ENCODE measurements at places on chromosomes 3 and 15.

- DNase-seq, result no peak
These were observed 72.3 kb upstream of the BNC1 start for GRCh38 chr15:83356501-83357399.

DNA sequence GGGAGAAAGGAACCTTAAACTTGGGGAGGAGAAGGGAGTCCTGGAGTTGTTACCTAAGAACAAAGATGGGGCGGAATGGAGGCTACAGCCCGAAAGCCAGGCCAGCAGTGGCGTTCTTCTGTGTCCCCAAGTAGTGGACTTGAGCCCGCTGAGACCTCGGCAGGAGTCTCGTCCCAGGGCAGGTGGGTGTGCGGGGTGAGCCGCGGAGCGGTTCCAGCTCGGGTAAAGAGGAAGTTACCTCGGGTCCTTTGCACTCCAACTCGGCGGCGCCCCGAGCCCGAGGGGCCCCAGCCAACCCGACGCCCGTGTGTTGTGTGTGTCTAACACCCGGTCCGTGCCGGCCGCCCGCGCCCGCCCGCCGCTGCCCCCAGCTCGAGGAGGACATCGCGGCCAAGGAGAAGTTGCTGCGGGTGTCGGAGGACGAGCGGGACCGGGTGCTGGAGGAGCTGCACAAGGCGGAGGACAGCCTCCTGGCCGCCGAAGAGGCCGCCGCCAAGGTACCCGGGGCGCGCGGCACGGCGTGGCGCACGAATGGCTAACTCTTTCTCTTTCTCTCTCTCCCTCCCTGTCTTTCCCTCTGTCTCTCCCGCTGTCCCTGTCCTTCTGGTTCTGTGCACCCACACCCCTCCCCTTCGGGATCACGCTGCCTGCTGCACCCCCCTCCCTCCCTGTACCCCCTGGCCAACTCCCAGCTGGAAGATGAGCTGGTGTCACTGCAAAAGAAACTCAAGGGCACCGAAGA lies 959 bp downstream of the TPM1 start:
- DNase-seq, result no peak

DNA sequence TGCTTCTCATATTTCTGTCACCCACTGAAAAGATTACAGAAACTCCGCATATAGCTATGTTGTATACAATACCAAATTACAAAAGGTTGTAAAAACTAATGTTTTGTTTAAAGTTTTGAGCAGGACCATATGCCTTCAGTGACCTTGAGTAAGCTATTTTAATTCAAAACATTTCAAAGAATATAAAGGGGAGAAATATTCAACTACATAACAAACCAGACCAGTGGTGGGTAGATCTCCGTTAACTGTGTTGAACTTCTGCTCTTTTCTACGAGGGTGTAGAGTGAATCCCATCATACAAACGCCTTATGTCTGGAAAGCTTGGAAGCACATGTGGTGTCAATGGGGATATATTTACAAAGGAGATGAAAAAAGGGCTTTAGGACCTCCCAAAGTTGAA lies 68.4 kb upstream of the NR2F2 start:
- no peak for DNase-seq

DNA sequence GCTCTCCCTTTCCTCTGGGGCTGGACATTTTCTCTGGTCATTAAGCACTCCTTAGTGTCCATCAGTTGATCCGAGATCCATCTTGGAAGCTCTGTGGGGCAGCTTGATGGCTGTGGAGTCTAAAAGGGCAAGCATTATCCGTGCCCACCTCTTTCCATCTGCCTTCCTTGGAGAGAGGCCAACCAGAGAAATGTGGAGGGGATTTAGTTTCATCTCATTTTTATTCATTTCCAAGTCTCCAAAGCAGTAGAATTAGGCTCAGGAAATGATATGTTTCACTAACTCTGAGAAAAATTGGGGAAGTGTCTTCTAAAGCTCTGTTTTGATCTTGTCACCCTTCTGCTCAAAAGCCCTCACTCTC lies 95.9 kb upstream of the KLHL25 start:
- DNase-seq, result no peak

GRCh38 chr3:192183109-192183508 lies 544.2 kb downstream of the FGF12 start:
- no peak for DNase-seq

- no peak for DNase-seq
These were observed 4.1 kb downstream of the VGLL3 start for GRCh38 chr3:86986671-86987420.

DNA sequence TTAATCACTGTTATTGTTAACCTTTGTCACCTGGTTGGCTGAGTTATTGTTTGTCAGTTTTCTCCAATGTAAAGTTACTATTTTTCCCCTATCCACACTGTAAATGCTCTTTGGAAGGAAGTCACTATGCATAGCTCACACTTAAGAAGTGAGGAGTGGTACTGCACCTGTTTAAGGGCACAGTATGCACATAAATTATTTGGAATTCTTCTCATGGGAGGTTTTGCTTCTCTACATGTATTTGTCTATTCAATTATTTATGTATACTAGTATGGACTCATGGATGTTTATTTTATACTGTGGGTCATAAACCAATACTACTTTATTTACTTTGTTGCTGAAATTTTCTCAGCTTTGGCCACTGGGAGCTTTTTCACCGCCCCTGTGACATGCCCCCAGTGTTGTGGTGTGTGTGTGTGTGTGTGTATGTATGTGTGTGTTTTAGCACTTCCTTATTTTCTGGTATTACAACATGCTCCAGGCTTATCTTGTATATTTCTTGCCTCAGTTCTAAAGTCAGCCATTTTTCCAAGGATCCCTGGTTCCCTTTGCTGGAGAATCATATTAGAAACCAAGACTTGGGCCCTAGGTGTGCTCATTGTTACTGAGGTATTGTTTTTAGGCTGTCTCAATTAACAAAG lies 290.5 kb downstream of the KBTBD8 start:
- no peak for DNase-seq

DNA sequence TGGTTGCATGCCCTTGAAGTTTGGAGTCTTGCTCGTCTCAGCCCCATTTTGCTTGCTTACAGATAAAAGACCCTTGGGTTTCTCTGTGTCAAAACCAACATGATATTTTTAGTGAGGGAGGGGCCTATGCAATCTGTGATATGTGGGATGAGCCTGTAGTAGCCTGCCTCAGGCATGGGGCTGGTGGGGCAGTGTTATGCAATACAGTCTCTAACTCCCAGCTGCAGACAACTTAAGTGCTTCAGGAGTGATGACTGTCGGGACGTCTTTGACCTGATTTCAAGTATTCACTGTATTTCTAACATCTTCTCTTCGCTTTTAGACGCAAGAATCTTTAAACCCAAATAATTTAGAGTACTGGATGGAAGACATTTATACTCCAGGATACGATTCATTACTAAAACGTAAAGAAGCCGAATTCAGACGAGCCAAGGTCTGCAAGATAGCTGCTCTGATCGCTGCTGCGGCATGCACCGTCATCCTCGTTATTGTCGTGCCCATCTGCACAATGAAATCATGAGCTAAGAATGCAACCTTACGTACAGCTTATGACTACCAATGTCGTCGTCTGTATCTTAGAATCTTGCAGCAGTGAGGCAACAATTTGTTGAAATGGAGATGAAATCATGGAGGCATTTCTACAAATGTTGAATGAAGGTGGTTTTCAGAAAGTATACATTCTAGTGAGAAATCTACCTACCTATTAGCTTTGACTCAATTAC lies 35.9 kb downstream of the MINAR1 start:
- no peak for DNase-seq

DNA sequence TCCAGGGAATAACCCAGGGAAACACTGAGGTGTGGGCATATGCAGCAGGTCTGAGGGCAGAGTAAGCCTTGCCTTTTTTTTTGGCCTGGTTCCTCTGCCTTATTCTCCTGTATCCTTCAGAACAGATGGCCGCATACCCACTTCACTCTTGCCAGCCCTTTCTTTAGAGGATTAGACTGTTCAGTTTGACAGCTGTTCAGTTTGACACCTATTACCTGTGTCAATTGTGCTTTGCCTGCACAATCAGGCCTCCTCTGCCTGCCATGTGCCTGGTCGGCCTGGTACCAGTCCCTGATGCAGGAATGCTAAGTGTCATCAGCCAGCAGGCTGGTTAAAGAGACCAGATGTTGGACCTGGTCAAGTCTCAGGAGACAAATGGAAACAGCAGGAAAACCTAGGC lies 22.3 kb downstream of the TM6SF1 start:
- no peak for DNase-seq

DNA sequence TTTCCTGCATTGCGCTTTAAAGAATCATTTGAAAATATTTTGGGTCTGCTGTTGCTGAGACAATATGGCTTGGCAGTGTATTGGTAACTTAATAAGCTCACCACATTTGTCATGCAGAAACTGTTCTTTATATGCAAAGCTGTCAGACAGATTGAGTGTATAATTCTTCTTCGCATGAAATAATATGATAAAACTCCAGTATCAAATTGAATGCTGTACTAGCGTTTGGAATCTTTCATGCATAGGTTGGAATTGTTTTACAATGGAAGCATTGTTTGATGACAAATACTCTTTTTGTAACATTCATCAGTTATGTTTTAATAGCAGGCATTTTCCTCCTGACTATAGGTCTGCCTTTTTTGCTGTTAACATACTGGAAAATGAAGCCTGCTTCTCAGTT lies 53.8 kb downstream of the RBMS3 start:
- DNase-seq, result no peak

GRCh38 chr3:158794936-158795518 lies 6.8 kb upstream of the MFSD1 start:
- peak; percentile 5 for DNase-seq

DNA sequence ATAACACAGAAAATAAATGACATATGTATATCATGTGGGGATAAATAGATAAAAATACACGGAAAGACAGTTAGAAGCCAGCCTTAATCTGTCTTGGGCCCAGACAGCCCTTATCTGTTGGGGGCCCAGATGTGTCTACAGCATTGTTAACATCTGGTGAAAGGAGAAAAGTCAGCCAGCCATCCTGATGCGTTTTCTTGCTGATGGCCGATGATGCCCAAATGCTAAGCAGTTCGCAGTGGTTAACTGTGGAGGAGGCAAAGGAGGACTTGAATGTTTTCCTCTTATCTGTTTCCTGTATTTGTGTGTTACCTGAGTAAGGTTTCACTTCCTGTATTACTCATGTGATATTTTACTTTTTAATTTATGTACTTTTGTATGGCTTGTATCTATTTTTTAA lies 46.2 kb downstream of the NOX5 start:
- DNase-seq, result no peak
